Amniotic epithelial cell (primary cell): ENCODE measurements at places on chromosomes 16 and 17.

DNA sequence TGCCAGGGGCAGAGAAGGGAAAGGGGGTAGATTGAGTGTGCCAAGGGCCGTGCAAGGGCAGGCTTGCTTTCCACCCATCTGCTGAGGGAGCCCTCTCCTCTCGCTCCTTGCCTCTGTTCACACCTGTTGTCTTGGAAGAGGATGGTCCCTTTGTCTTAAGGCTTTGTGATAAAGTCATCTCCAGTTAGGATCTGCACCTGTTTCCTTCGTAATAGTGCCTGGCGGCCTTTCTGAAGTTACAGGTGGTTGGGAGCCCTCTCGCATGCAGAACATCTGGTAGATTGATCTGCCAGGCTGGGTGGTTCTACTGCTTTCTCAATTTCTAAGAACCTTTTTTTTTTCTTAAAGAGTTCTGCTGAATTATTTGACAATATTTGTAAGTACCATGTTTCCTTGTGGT, 16.3 kb downstream of the UBFD1 start:
- DNase-seq, result no peak

DNA sequence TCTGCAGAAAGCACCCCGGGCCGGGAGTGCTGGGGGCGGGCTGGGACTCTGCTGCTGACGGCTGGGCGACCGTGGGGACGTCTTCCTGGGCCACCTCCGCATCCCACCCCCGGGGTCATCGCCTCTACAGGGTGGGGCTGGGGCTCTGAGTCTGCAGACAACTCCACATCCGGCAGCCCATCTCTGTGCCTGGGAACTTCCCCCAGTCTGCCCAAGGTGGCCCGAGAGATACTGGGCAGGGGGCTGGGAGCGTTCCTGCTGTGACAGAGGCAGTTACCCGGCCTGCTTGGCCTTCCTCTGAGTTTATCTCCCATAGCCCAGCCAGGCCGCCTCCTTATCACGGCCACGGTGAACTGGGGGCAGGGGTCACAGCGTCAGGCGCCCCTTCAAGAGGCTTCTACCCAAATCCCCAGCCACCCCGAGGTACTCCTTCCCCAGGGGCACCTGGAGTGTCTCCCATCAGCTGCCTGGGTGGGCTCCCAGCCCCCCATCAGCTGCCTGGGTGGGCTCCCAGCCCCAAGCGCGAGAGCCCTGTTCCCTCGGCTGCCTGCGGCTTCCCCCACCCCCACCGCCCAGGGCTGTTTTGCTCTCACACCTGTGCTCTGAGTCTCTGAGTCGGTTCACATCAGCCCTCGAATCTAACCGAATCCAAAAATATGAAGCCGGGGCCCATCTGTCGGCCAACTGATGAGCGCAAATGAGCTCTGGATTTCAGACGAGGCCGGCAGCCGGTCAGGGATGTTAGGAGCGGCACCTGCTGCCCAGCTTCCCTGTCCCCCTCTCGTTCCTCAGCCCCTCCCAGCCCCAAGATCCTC, 15.6 kb upstream of the CBFA2T3 start:
- no peak for DNase-seq

DNA sequence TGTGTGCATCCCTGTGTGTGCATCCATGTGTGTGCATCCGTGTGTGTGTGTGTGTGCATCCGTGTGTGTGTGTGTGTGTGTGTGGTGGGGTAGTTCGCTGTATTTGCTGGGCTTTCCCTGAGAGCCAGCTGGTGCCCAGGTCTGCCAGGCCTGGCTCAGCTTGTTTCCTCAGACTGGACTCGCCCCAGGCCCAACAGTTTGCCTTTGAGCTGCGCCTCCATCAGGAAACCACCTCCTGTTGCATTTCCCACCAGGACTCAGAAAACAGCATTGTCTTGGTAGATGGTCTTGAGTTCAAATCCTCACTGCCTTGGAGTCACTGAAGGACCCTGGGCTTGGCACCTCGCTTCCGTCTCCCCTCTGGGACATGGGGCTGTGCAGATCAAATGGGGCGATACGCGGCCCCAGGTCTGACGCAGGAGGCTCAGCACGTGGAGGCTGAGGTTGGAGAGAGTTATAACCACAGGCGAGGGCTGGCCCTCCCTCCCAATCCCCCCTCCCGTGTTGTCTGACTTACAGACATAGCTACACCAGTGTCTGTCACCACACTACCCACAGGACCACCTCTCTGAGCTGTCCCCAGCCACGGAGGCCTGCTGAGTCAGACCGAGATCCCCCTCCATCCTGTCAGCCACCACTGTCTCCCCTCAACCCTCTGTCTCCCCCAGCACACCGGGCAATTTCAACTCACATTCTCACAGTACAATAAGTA, 4.7 kb downstream of the ITGAE start:
- DNase-seq, result no peak

GRCh38 chr17:40520991-40521453, 19.6 kb upstream of the TNS4 start:
- DNase-seq, result no peak

DNA sequence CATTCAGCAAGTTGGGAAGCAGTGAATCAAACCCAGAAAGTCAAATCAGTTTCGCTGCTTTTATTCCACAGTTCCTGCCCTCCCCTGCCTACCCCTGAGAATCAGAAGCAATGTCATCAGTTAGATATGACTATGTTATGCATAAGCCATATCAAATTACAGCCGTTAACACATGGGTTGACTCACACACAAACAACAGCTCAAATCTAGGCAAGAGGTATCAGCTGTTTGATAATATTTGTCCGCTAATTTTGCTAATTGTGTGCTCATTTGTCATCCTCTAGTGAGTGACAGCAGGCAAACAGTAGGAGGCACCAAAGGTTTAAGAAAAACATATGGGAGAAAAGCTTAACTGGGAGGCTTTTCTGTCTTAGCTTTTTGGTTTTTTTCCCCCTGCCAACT, 327.4 kb upstream of the CCL2 start:
- no peak for DNase-seq

GRCh38 chr17:46962374-46962790, 16.7 kb downstream of the RPRML start:
- DNase-seq, result peak; percentile 77

- no peak for DNase-seq
Observed at GRCh38 chr17:77420095-77420803, 279.5 kb downstream of the SEC14L1 start.

DNA sequence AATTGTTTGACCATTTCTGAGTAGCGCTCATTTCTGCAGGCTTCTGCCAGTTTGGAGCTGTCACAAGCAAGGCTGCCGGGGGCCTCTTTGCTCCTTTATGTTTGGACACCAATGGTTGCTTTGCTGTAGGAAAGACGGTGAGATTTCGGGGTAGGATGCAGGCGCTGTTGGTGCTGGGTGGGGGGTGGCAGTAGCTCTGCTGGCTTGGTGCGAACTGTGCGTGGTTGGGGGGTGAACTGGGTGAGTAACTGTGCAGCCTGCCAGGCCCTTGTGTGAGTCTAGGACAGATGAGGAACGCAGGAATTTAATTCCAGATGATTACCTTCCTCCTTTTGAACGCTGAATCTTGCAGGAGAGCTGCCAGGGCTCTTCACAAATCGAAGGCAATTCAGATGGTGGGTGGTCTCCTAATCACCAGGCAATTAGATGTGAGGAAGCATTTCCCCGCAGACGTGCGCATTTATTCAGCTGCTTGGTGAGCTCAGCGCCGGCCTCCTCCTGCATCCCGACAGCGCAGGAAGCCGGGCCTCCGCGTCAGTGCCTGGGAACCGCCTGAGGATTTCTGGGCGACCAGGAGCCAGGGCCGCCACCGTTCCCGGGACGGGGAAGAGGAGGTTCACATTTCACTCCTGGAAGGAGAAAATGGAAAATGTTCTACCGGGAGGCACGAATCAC, 154.4 kb downstream of the FOXL1 start:
- DNase-seq, result no peak

DNA sequence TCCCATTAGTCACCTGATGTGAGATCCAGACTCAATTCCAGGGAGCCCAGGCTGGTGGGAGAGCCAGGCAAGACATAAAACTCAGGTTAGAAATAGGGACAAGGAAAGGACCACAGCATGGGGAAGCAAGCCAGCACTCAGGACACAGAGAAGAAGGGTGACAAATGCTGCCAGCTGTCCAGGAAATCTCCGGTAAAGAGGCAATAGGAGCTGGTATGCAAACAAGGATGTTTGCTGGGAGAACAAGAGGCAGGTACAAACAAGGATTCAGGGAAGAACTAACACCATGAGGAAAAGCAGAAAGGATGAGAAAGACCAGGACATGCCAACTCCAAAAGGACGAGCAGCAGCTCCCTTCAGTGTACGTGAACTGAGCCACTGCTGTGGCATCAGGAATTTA, 10.2 kb upstream of the TXNDC11 start:
- no peak for DNase-seq

GRCh38 chr17:56119936-56120335, 33.3 kb upstream of the ANKFN1 start:
- no peak for DNase-seq

GRCh38 chr17:40539711-40540411, 25.4 kb downstream of the CCR7 start:
- DNase-seq, result no peak

GRCh38 chr16:64211331-64211730, 910.5 kb downstream of the CDH11 start:
- DNase-seq, result no peak

GRCh38 chr16:27722892-27723450, 173.0 kb downstream of the KATNIP start:
- DNase-seq, result no peak

DNA sequence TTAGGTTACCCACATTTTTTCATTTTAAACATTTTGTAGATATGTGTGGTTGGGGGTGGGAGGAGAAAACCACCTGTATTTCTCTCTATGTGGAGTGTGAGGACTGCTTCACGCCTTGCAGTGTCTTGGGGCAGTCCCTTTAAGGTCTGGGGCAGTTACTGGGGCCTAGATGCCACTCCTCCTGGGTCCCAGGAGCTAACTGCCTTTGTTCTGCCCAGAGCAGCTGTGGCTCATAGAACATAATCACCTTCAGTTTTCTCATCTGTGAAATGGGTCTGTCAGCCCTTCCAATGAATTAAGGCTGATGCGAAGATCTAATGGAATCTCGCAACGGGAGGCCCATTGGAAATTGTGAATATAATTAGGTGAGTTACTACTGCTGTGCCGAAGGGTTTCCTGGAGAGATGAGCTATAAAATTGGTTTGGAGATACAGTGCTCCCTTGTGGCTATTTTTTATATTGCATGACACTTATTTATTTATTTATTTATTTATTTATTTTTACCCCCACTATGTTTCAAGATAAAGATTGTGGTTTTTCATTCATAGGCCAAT, 22.9 kb downstream of the DHRS7C start:
- DNase-seq, result peak; percentile 22
